ENCODE measurements at places on chromosomes 12 and 14.

DNA sequence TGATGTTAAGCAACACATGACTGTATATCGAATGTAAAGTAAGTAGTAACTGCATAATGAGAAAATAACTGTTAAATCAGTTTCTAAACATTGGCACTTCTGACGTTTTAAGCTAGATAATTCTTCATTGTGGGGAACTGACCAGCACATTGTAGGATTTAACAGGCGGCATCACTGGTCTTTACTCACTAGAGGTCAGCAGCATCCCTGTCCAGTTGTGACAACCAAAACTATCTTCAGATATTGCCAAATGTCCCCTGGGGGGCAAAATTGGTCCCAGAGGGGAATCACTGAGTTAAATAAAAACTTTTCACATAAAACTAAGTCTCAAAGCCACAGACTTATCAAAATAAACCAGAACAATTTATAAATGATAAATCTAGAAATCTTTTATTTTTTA lies 65.3 kb downstream of the BLTP3B start:
- no peak for DNase-seq

DNA sequence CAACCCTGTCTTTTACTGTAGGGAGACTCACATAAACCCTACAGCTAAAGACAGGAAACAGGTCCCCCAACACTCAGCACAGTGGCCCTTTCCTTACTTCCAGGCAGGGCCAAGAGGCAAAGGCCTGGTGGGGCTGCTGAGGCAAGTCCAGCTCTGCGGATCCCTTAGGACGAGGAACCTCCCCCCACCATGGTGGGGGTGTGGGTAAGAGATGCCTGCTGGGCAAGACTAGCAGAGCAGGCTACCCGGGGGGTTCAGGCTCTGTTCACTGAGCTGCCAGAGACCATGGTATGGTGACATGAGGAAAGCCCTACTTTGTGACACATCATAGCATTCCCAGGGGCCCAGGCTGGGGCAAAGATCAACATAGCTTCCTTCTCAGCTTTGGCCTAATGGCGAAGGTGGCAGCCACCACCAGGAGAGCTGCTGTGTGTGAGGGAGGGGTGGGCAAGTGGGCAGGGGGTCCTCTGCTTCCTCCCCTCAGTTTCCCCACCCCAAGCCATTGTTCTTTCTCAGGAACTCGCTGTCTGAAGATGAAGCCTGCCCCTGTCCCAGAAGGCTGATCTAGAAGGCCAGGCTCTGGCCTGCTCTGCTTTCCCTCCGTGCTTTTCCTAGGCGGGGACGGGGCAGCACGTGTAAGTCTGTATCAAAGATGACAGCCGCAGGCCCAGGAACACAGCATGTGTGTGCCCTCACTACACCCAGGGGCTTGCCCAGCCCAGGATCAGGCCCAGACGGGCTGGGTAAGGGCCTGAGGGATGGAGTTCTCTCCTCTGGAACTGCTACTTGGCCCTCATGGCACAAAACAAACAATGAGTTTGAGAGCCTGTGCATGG lies 10.1 kb upstream of the TINF2 start:
- DNase-seq, result no peak

DNA sequence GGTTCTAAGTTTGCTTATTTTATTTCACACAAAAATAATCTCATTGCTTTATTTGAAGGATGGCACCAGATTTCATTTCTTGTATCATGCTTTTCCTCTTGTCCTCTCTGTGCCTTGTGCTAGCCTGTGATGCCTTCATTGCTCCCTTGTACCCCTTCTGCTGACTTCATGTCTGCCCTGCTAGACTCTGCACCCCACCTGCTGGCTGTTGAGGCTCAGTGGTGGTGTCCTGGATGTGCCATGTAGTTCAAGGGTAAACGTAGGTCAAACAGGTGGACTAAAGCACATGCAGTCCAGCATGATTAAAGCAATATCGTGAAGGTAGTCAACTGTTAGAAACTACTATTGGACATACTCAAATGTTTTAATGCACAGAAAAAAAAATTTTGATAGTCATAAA lies 21.6 kb downstream of the MRPS35 start:
- DNase-seq, result no peak

- DNase-seq, result no peak
Measured at GRCh38 chr14:58639842-58640484, 2.2 kb downstream of the DACT1 start.

DNA sequence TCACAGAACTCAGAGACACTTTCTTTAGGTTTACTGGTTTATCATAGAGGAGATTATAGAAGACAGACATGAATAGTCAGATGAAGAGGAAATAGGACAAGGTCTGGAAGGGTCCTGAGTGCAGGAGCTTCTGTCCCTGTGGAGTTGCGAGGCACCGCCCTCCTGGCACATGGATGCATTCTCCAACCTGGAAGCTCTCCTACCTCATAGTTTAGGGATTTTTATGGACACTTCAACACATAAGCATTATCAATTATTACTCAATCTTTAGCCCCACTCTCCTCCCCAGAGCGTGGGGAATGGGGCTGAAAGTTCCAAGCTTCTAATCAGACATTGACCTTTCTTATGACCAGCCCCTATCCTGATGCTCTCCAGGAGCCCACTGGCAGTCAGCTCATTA lies 12.6 kb upstream of the KRT7 start:
- DNase-seq, result no peak

GRCh38 chr14:101791919-101792572 lies 30.5 kb downstream of the PPP2R5C start:
- DNase-seq, result no peak

GRCh38 chr12:131261906-131262305 lies 308.2 kb downstream of the ADGRD1 start:
- no peak for DNase-seq

DNA sequence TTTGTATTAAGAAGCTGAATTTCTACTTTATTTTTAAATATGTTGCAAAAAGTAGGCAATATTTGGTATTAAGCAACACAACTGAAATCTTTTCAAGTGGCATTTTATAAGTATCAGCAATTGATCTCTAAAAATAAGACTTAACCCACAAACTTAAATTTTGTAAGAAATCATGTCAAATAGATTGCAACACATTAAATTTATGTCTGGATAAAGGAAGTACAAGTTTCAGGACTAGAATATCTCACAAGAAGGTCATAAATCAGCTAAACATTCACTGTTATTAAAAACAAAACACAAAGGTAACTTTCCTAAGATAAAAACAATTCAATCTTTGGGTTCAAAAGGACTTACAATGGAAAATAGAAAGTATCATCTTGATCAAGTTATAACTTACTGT lies 32.8 kb downstream of the CPNE8 start:
- no peak for DNase-seq

DNA sequence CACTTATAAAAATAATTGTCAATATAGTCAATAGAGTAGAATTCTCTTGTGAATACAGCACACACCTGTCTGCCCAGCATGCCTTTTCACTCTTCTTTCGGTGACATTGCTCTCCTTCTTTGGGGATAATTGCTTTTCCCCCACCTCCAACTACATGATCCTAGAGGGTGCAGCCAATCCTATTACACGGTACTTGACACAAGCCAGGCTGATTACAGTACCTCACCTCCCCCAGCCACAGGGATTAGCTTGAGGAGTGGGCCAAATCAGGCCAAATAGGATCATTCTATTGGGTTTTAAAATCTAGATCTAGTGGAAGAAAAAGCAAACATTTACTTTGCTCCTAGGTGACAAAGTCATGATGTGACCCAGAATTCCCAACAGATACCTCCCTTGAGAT lies 16.8 kb upstream of the NFYB start:
- no peak for DNase-seq

DNA sequence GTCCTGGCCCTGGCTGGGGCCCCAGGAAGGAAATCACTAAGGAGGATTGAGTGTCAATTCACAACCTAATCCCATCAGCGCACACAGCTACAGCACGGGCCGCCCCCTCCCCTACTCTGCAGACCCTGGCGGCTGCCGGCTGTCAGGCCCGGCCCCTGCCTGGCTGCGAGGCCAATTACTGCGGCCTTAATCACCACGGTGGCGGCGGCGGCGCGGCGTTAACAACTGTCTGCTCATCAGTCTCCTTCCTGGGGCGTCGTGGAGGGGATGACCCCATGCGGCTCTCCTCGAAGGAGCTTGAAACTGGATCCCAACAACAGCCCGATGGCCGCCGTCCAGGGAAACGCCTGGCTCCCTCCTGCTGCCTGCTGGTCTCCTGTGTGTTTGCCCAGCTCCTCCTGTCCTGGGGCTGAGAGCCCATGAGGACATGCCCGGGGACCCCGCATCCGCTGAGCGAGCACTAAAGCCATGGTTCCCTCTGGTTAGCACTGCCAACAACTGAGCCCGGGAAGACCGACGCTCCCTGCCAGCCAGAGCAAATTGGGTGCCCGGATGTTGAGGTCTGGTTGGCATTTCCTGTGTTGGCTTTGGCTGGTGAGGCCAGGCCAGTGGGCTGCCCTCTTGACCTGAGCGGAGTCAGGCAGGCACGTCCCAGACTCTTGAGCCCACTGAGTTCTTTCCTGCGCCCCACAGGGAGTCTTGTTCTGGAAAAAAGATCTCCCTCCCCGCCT lies 21.8 kb upstream of the EIF2B2 start:
- DNase-seq, result no peak

GRCh38 chr12:15453613-15454012 lies 131.3 kb downstream of the PTPRO start:
- no peak for DNase-seq

- no peak for DNase-seq
Measured at GRCh38 chr12:47979686-47980085, 16.3 kb downstream of the TMEM106C start.

- no peak for DNase-seq
Measured at GRCh38 chr14:79137045-79137430, 966.9 kb downstream of the NRXN3 start.

DNA sequence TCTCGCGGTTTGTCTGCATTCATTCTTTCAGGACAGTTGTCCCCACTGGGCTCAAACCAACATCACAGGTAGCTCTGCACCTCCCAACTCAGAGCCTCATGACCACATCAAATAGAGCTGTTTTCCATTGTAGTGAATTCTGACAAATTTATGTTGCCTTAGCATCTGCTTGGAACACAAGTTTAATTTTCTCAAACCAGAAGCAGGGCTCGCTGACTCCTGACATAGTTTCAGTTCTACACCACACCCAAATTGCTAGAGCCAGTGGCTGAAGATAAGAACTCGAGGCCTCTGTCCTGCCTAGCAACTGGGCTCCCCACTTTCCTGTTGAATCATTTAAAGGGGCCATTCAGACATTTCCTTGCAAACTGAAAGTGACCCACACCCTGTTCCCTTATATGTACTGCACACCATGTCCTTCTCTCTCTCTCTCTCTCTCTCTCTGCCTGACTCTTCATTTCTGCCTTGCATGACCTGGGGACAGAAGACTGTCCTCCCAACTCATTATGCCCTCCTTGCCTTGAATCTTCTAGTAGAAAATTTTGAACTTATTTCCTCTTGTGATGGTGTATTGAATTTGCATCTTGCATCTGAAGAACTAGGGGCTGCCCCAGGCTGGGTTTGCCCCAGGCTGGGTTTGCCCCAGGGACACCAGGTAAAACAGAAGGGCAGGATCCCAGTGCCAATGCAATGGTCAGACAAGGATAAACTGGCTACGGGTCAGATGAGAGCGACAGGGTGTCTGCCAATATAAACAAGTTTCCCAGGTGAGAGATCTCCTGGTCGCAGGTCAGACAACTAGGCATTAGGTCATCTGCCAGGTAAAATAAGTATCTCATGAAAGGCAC lies 9.7 kb upstream of the WSCD2 start:
- peak; percentile 20 for DNase-seq

DNA sequence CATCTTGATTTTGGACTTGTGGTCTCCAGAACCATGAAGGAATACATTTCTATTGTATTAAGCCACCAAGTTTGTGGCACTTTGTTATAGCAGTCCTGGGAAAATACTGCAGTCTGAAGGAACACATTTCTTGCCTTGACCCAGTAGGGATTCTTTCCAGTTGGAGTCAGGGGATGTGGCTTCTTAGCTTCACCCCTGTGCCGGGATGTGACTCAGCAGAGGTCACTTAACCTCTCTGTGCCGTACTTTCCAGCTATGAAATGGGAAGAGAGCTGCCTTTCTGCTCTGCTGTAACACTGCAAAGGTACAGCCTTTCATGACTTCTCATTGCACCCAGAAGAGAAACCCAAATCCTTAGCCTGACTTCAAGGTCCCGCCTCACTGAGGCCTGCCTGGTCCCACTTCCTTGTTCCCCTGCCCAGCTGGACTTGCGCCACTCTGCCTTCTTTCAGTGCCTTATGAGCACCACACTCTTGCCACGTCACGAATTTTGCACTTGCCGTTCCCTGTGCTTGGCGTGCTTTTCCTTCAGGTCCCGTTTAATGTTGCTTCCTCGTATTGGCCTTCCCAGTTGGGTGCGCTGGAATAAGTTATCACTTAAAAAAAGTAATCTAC lies 24.2 kb downstream of the CHST11 start:
- no peak for DNase-seq

GRCh38 chr12:86860776-86861175 lies 604.6 kb upstream of the MGAT4C start:
- DNase-seq, result no peak

GRCh38 chr12:24087294-24087693 lies 137.8 kb upstream of the SOX5 start:
- no peak for DNase-seq

- DNase-seq, result no peak
Measured at GRCh38 chr14:105876829-105877228, 350.4 kb downstream of the TMEM121 start.

GRCh38 chr14:72075649-72076334 lies 143.6 kb downstream of the RGS6 start:
- no peak for DNase-seq

- DNase-seq, result no peak
Measured at GRCh38 chr12:5524769-5525436, 93.0 kb downstream of the NTF3 start.

DNA sequence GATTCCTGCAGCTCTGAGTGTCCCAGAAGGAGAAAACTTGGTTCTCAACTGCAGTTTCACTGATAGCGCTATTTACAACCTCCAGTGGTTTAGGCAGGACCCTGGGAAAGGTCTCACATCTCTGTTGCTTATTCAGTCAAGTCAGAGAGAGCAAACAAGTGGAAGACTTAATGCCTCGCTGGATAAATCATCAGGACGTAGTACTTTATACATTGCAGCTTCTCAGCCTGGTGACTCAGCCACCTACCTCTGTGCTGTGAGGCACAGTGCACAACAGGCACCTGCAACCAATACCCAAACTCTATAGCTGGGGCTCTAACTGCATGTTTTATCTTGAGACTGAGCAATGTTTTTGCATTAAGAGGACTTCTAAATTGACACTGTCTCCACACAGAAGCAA lies 379.2 kb upstream of the OR4E1 start:
- DNase-seq, result no peak

- no peak for DNase-seq
Measured at GRCh38 chr12:114443607-114444421, 37.9 kb upstream of the TBX5 start.

All from GM12892 (cell line).